Endodermal cell (in vitro differentiated cells): ENCODE measurements at places on chromosomes 3 and 15. TPM values are rescaled to one million over a fixed set of nuclear protein-coding genes. Genes with fewer than 3 reads are reported as not detected.

- peak overlapping the region; percentile 57 for H3K27ac ChIP-seq
- no peaks in the 10 kb centered on the region for H3K27me3 ChIP-seq
- H3K4me3 ChIP-seq, result no peak overlapping the region
- no peaks in the 10 kb centered on the region for H3K36me3 ChIP-seq
- DNase-seq, result no peak
- peaks cover 3% of the 10 kb centered on the region for H3K4me1 ChIP-seq
Observed at GRCh38 chr3:50873376-50874157, 198.8 kb downstream of the DOCK3 start.

GRCh38 chr3:127158614-127159229, 34.2 kb upstream of the PRR23E start:
- DNase-seq, result peak; percentile 92
- H3K4me3 ChIP-seq, result no peak overlapping the region
- H3K36me3 ChIP-seq, result no peaks in the 10 kb centered on the region

DNA sequence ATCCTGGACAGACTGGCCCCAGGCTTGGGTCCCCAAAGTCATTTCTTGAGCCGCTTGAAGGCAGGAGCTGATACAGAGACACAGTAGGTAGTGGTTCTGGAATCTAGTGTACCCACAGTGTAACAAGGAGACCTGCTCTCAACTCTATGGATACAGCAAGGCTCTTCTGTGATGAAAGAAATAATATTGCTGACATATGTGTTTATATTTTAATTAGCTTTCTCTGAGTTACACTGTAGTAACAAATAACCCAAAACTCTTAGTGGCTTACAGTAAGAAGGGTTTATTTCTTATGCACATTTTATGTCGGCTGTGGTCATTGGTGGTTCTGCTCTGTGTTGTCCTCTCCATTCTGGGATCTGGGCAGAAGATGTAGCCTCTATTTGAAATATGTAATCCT, 45.5 kb downstream of the CHST14 start:
- no peaks in the 10 kb centered on the region for H3K4me1 ChIP-seq
- no peak overlapping the region for H3K27ac ChIP-seq
- H3K4me3 ChIP-seq, result no peak overlapping the region
- H3K27me3 ChIP-seq, result peaks cover 21% of the 10 kb centered on the region
- no peaks in the 10 kb centered on the region for H3K36me3 ChIP-seq
- DNase-seq, result no peak

Gene FEZF2
- total RNA-seq, result not detected in 2 replicates

- no peak overlapping the region for H3K4me3 ChIP-seq
- DNase-seq, result no peak
- no peaks in the 10 kb centered on the region for H3K4me1 ChIP-seq
Observed at GRCh38 chr15:78355177-78355576, 15.0 kb downstream of the CRABP1 start.

Gene VGLL3
- 0.16 to 0.59 TPM (median 0.44 TPM) in 3 replicates for total RNA-seq

GRCh38 chr3:156581954-156582353, 27.0 kb upstream of the SSR3 start:
- H3K36me3 ChIP-seq, result no peaks in the 10 kb centered on the region
- no peak for DNase-seq
- no peak overlapping the region for H3K4me3 ChIP-seq
- H3K27me3 ChIP-seq, result no peaks in the 10 kb centered on the region

DNA sequence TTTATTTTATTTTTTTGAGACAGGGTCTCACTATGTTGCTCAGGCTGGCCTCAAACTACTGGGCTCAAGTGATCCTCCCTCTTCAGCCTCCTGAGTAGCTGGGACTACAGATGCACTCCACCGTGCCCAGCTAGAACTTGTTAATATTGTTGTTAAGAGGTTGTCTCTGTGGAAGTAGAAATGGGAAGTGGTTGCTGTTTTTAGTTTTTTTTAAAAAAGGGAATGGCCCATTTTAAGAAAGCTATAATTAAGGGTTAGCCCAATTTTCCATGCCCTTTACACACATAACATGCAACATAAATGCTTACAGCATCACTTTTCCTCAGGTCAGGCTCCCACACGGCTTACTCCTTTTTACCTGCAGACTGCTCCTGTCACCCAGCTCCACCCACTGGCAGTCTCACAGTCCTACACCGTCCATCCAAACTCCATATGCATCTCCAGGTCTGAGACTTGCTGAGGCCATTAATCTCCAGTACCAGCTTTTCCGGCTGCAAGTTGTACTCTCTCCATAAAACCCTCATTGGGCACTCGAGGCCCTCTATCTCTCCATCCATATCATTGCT, 19.8 kb downstream of the MORC1 start:
- no peak overlapping the region for H3K27ac ChIP-seq
- DNase-seq, result peak; percentile 80
- no peaks in the 10 kb centered on the region for H3K4me1 ChIP-seq
- no peak overlapping the region for H3K4me3 ChIP-seq
- H3K36me3 ChIP-seq, result no peaks in the 10 kb centered on the region

DNA sequence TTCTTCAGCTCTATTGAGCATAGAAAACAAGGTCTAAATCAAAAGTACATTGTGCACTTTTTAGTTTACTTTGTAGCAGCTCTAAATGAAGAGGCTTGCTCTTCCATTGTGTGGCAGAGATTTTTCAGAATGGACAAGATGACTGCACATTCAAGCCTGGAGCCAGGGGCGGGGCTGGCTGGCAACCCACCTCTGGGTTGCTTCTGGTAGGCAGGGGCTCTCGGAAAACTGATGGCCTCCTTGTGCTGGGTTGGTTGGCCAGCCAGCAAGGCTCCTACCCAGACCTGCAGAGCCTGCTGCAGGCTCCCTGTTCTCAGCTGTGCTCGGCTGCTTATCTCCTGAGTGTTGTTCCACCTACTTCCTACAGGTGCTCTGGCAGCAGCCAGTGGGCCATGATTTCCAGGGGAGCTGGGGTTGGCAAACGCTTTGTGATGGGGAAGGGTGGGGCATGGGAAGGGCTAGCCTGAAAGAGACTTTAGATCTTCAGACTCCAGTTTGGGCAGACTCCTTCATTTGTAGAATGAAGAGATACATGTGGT, 8.8 kb downstream of the BSN start:
- no peak overlapping the region for H3K27ac ChIP-seq
- no peaks in the 10 kb centered on the region for H3K36me3 ChIP-seq
- DNase-seq, result peak; percentile 80
- no peaks in the 10 kb centered on the region for H3K4me1 ChIP-seq
- no peaks in the 10 kb centered on the region for H3K27me3 ChIP-seq

Gene GASK1A
- total RNA-seq, result 4.0 and 4.3 TPM in 2 replicates

DNA sequence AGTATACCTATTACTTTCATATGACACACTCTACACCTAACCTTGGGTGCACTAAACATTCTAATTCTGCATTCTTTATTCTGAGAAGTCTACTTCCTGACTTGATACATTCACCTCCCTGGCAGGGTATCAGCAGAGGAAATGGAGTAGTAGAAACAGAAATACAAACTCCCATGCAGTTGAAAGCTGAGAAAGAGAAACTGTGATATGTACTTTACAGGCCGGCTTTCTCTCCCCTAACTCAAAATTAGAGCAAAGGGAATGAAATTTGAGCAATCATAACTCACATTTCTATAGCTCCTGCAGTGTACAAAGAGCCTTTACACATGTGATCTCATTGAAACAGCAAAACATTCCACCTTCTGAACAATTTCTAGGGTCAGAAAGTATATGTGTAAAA, 135.5 kb upstream of the COL8A1 start:
- peaks cover 4% of the 10 kb centered on the region for H3K4me1 ChIP-seq
- H3K4me3 ChIP-seq, result no peak overlapping the region
- H3K27ac ChIP-seq, result no peak overlapping the region
- H3K27me3 ChIP-seq, result no peaks in the 10 kb centered on the region

- peaks cover 3% of the 10 kb centered on the region for H3K4me1 ChIP-seq
- peaks cover 48% of the 10 kb centered on the region for H3K27me3 ChIP-seq
- no peak overlapping the region for H3K27ac ChIP-seq
- H3K36me3 ChIP-seq, result peaks cover 8% of the 10 kb centered on the region
- peak overlapping the region; percentile 89 for H3K4me3 ChIP-seq
Observed at GRCh38 chr3:64685331-64685799, 2.4 kb downstream of the ADAMTS9 start.

Gene SOX2
- total RNA-seq, result 39.5 and 55.0 TPM in 2 replicates

Gene CEP63
- 26.0 to 33.0 TPM (median 32.9 TPM) in 3 replicates for total RNA-seq

Gene PCSK6
- 5.2 to 6.6 TPM (median 5.7 TPM) in 3 replicates for total RNA-seq

DNA sequence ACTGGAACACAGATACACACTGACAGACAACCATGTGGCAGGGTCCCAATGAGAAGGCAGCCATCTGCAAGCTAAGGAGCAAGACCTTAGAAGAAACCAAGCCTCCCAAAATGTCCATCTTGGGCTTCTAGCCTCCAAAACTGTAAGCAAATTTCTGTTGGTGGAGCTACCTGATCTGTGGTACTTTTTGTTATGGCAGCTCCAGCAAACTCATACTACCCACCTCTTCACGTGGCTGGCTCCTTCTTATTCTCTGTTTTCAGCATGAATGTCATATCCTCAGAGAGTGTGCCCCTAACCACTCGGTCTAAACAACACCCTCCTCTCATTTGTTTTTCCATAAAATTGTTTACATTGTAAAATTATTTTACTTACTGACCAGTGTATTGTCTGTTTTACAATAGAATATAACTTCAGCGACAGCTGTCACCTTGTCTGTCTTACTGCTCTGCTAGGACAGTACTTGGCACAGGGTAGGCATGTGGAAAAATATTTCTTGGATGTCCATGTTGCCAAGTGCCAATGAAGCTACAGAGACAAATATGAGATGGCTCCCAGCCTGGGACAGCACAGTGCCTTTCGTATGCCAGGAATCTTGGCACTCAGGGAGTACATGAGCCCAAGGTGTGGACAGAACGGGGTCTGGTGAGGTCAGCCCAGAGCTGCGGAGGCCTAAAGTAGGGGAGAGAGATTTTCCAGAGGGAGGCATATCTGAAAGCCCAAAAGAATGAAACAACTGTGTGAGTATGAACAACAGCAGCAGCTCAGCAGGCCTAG, 17.4 kb upstream of the SLC25A36 start:
- H3K36me3 ChIP-seq, result no peaks in the 10 kb centered on the region
- peaks cover 16% of the 10 kb centered on the region for H3K27me3 ChIP-seq
- H3K4me3 ChIP-seq, result no peak overlapping the region
- no peaks in the 10 kb centered on the region for H3K4me1 ChIP-seq
- no peak for DNase-seq
- no peak overlapping the region for H3K27ac ChIP-seq

DNA sequence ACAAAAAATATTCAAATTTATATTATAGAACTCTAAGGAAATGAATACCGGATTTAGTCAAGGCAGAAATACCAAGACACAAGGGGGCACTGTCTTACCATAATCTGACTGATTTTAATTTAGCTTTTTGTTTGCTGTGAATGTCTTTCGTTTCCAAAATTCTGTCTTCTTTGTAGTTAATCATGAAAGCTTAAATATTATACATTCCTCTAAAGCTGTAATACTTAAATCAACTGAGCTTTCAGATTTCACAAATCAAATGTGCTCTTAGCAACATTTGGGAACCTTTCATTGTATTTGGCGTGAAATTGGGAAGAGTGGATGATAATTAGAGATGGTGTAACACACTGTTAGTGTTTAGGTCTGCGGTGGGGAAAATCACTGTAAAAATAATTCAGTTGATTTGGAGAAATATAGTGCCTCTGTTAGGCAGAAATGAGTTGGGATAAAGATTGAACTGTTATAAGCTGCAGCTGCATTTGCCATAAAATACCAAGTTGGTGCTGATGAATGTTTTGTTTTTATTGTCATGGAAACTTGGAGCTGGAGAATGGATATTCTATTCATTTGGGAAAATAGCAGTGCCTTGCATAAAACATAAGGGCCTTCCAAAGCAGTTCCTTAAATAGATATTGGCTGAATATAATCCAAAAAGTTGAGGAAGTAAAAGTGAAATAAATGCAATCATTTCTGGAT, 228.2 kb downstream of the TCF12 start:
- H3K4me3 ChIP-seq, result no peak overlapping the region
- no peaks in the 10 kb centered on the region for H3K4me1 ChIP-seq
- H3K36me3 ChIP-seq, result peaks cover 6% of the 10 kb centered on the region
- no peak for DNase-seq
- H3K27me3 ChIP-seq, result no peaks in the 10 kb centered on the region
- H3K27ac ChIP-seq, result no peak overlapping the region

- no peak overlapping the region for H3K4me3 ChIP-seq
- DNase-seq, result no peak
- H3K36me3 ChIP-seq, result no peaks in the 10 kb centered on the region
- H3K4me1 ChIP-seq, result no peaks in the 10 kb centered on the region
- H3K27ac ChIP-seq, result no peak overlapping the region
- no peaks in the 10 kb centered on the region for H3K27me3 ChIP-seq
Observed at GRCh38 chr3:139280027-139280671, 63.7 kb upstream of the MRPS22 start.

- DNase-seq, result no peak
- H3K27ac ChIP-seq, result no peak overlapping the region
- no peaks in the 10 kb centered on the region for H3K36me3 ChIP-seq
Observed at GRCh38 chr3:105997800-105998526, 129.2 kb upstream of the CBLB start.

DNA sequence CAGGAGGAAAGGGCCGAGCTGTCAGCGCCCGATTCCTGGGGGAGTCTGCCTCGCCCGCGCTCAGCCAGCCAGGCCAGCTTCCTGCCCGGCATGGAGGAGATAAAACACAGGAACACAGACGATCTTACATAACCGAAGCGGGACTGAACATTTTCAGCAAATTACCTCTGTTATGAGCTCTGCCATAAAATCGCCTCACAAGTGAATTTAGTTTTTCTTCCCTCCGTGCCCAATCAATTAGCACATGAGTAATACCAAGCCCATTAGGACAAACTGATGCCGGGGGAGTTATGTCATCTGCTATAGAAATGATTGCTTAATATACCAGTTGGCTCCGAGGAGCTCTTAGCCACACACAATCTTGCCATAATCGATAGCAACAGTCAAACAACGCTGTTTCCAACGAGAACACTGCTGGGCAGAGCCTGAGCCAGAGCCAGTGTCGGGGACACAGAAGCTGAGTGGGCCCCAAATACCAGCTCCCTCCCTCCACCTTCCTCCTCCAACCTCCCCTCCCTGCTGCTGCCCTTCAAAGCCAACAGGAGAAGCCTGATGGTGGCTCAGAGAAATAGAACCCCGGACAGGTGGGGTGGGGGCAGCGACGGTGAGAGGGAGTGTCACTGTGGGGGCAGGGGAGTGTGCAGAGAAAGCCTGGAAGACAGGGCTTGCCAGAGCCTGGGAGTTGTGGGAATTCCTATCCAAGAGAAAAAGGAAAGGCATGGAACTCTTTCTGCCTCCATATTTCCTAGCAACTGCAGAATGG, 279.4 kb upstream of the TLE3 start:
- peaks cover 27% of the 10 kb centered on the region for H3K27me3 ChIP-seq
- H3K27ac ChIP-seq, result peak overlapping the region; percentile 14
- no peaks in the 10 kb centered on the region for H3K36me3 ChIP-seq
- DNase-seq, result peak; percentile 66
- H3K4me3 ChIP-seq, result peak overlapping the region; percentile 70
- H3K4me1 ChIP-seq, result peaks cover 3% of the 10 kb centered on the region

Gene MCCC1
- total RNA-seq, result 33.5 and 34.7 TPM in 2 replicates

Gene MME
- total RNA-seq, result 30.2 to 66.6 TPM (median 37.4 TPM) in 3 replicates

Gene SGO1
- total RNA-seq, result 27.0 to 49.3 TPM (median 44.8 TPM) in 3 replicates

GRCh38 chr15:96072821-96073220, 257.7 kb upstream of the NR2F2 start:
- DNase-seq, result no peak
- no peak overlapping the region for H3K4me3 ChIP-seq

- H3K4me1 ChIP-seq, result no peaks in the 10 kb centered on the region
- no peaks in the 10 kb centered on the region for H3K36me3 ChIP-seq
- DNase-seq, result no peak
Observed at GRCh38 chr15:70185251-70185711, 87.6 kb upstream of the TLE3 start.
